ENCODE measurements at places on chromosomes 11 and 22. TPM values are rescaled to one million over a fixed set of nuclear protein-coding genes. Genes with fewer than 3 reads are reported as not detected.

The RDX gene
- 84.2 TPM for total RNA-seq

The RASSF10 gene
- not detected for total RNA-seq

The UFD1 gene
- total RNA-seq = 44.9 TPM

The GAL gene
- not detected for total RNA-seq

The TUB gene
- total RNA-seq = 1.9 TPM

The TRIM29 gene
- total RNA-seq = 1.3 TPM

The CDCA5 gene
- total RNA-seq = 15.5 TPM

The TTLL8 gene
- total RNA-seq = not detected

The PRR33 gene
- not detected for total RNA-seq
